Daoy (cell line): ENCODE measurements at places on chromosomes 4 and X. TPM values are rescaled to one million over a fixed set of nuclear protein-coding genes. Genes with fewer than 3 reads are reported as not detected.

- DNase-seq, result no peak
These were observed 87.6 kb upstream of the PLAC1 start for GRCh38 chrX:134745636-134746409.

FDCSP gene
- 0.97 TPM in 1 of 2 replicates, not detected in the other for total RNA-seq

HSPA4L gene
- 7.9 and 10.5 TPM in 2 replicates for total RNA-seq

RAB33A gene
- total RNA-seq, result 0.11 TPM in 1 of 2 replicates, not detected in the other

- DNase-seq, result no peak
These were observed 202.0 kb downstream of the RRAGB start for GRCh38 chrX:55919367-55920221.

HTR2C gene
- 0.83 and 0.86 TPM in 2 replicates for total RNA-seq
